CD4-positive, alpha-beta T cell (primary cell): ENCODE measurements at places on chromosomes 3 and 15. TPM values are rescaled to one million over a fixed set of nuclear protein-coding genes. Genes with fewer than 3 reads are reported as not detected.

- H3K27me3 ChIP-seq, result no peaks in the 10 kb centered on the region
- H3K36me3 ChIP-seq, result peaks cover 69% of the 10 kb centered on the region
- H3K4me1 ChIP-seq, result peaks cover 27% of the 10 kb centered on the region
- peak overlapping the region; percentile 94 for H3K27ac ChIP-seq
These were observed 1.1 kb upstream of the IMPDH2 start for GRCh38 chr3:49030321-49030720.

Gene GPR149
- total RNA-seq, result not detected

DNA sequence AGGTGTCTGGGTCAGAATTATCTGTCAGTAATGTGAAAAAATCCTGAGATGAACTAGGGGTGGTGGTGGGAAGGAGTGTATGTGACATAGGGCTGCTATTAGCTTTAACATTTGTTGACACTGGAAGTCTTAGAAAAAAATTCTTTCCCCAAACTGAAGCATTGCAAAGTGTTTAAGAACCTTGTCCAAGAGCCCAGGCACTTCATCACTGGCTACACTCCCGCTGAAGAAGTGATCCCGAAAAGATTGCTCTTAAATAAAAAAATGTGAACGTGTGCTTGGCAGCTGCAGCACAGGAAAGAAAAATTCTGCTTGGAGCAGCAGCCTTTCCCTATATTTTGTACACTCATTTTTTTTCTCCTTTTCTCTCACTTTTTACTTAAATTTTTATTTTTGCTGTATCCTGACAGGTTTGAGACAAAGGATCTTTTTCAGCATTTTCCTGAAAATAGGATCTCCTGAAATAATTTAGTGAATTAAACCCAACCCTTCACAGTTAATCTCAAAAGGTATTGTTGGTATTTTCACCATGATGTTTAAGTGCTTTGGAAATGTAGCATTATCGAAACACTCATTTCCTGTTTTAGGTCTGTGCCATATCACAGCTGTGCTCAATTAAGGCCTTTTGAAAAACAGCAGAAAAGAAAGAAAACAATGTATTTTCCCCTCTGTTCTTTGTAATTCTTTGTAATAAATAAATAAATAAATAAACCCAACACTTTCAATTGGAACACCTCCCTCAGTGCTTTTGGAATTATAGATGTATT lies 477.6 kb downstream of the ZNF385D start:
- no peaks in the 10 kb centered on the region for H3K36me3 ChIP-seq
- no peak overlapping the region for H3K4me3 ChIP-seq
- DNase-seq, result no peak
- H3K4me1 ChIP-seq, result no peaks in the 10 kb centered on the region
- no peak overlapping the region for H3K27ac ChIP-seq

GRCh38 chr3:124281453-124282316 lies 289.8 kb upstream of the ROPN1 start:
- no peak for DNase-seq
- no peak overlapping the region for H3K4me3 ChIP-seq
- H3K27me3 ChIP-seq, result no peaks in the 10 kb centered on the region
- H3K4me1 ChIP-seq, result no peaks in the 10 kb centered on the region
- H3K36me3 ChIP-seq, result no peaks in the 10 kb centered on the region
